ENCODE measurements at places on chromosomes 16 and 17. TPM values are rescaled to one million over a fixed set of nuclear protein-coding genes. Genes with fewer than 3 reads are reported as not detected.

GRCh38 chr16:63461248-63461841 is 1425.1 kb upstream of the CDH8 start:
- H3K4me3 ChIP-seq = no peak overlapping the region

GRCh38 chr16:50467943-50468748 is 80.0 kb upstream of the NKD1 start:
- peaks cover 9% of the 10 kb centered on the region for H3K4me1 ChIP-seq
- H3K36me3 ChIP-seq = no peaks in the 10 kb centered on the region
- H3K27me3 ChIP-seq = peaks cover 49% of the 10 kb centered on the region
- DNase-seq = no peak

SLC5A11 gene
- total RNA-seq = 0.22 TPM

HS3ST2 gene
- total RNA-seq = not detected

DNA sequence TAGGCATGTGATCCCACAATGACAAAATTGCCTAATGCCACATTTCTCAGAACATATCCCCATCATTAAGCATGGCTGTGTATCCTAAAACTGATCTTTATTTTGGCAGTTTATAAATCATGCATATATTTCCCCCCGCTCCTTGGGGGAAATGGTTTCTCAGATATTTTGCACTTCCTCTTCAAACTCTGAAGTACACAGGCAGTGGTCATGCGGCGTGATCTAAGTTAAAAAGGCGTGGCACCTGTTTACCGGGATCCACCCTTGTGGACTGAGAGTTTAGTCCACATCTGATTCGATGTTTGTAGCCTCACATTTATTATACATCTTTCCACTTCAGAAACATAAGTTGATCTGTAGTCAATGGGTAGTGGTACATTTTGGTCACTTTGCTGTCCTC is 51.4 kb downstream of the USP10 start:
- DNase-seq = no peak
- H3K27ac ChIP-seq = peak overlapping the region; percentile 25
- H3K27me3 ChIP-seq = no peaks in the 10 kb centered on the region
- H3K4me3 ChIP-seq = peak overlapping the region; percentile 41
- H3K36me3 ChIP-seq = peaks cover 28% of the 10 kb centered on the region

SRL gene
- total RNA-seq = not detected

CCL3 gene
- total RNA-seq = 74.5 TPM

SCGB1C2 gene
- total RNA-seq = not detected

DNA sequence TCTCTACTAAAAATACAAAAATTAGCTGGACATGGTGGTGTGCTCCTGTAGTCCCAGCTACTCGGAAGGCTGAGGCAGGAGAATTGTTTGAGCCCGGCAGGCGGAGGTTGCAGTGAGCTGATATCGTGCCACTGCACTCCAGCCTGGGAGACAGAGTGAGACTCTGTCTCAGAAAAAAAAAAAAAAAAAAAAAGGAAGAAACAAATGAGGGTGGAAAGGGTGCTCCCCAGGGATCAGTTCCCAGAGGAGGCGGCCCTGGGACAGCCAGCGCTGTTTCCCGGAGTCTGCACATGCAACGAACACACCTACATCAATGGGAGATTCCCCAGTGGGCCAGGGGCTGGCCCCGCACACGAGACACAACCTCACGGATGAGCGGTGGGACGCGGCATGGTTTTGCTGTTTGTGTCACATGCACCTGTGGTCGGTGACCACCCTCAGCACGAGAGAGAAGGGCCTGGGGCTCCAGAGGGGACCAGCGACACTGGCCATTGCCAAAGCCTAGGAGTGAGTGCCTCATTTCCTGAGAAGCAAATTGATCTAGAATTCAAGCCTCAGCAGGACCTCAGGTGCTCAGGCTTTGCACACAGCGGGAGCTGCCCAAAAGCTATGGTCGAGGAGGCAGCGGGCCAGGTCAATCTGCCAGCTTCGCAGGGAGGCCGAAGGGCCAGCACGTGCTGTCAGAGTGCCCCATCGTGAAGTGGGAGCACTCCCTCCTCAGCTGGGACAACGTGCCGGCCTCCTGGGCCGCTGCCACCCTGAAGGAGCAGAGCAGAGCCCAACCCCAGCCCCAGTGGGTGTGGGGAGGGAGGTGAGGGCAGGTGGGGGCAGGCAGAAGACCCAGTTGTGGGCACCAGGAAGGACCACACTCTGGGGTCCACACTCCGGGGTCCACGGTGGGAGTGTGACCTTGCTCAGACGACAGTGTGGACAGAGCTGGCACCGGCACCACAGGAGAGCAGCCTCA is 13.8 kb upstream of the WDR45B start:
- peaks cover 2% of the 10 kb centered on the region for H3K36me3 ChIP-seq
- DNase-seq = no peak
- H3K27me3 ChIP-seq = no peaks in the 10 kb centered on the region
- H3K4me1 ChIP-seq = no peaks in the 10 kb centered on the region
- no peak overlapping the region for H3K27ac ChIP-seq
- no peak overlapping the region for H3K4me3 ChIP-seq

DNA sequence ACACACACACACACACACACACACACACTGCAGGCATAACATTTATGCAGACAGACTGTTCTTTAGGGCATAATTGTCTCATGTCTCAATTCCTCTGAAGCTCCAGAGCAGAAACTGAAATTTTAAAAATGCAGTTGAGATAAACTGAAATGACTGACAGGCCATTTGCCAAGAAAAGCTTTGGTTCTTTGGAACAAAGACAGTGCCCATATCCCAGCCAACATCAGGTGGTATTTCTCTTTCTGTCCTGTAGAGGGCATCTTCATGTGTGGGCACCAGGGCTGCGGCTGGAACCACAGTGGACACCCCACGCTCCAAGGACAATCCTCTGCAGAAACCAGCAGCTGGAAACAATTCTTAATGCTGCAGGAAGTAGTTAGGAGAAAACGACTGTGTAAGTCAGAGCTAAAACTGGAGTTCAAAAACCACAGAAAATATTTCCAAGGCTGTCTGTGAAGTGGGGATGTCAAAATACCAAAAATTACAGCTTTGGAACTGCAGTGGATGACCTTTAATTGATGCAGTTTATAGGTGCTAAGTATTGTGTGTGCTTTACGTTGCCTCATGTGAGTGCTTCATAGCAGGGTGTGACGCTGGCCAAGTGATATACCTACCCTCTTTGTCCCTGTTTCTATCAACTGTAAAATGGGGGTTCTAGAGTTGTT is 10.6 kb upstream of the MEFV start:
- DNase-seq = no peak
- peaks cover 27% of the 10 kb centered on the region for H3K4me1 ChIP-seq
- H3K36me3 ChIP-seq = peaks cover 35% of the 10 kb centered on the region
- no peak overlapping the region for H3K27ac ChIP-seq

GRCh38 chr16:48511071-48511540 is 98.9 kb downstream of the N4BP1 start:
- H3K4me3 ChIP-seq = no peak overlapping the region
- no peak overlapping the region for H3K27ac ChIP-seq
- DNase-seq = no peak
- no peaks in the 10 kb centered on the region for H3K27me3 ChIP-seq

- no peaks in the 10 kb centered on the region for H3K36me3 ChIP-seq
- no peak overlapping the region for H3K27ac ChIP-seq
- H3K4me1 ChIP-seq = peaks cover 21% of the 10 kb centered on the region
- no peak overlapping the region for H3K4me3 ChIP-seq
- DNase-seq = no peak
- peaks cover 12% of the 10 kb centered on the region for H3K27me3 ChIP-seq
Measured at GRCh38 chr17:57898487-57899311, 48.9 kb upstream of the MRPS23 start.

GRCh38 chr17:34720760-34721159 is 141.4 kb downstream of the TMEM132E start:
- H3K4me1 ChIP-seq = no peaks in the 10 kb centered on the region
- H3K36me3 ChIP-seq = no peaks in the 10 kb centered on the region
- H3K27me3 ChIP-seq = peaks cover 15% of the 10 kb centered on the region
- H3K27ac ChIP-seq = no peak overlapping the region
